Fibroblast of mammary gland (primary cell): ENCODE measurements at places on chromosomes 4 and X.
A peak's percentile ranks its signal among the peaks of the same experiment; 100 is the strongest.

DNA sequence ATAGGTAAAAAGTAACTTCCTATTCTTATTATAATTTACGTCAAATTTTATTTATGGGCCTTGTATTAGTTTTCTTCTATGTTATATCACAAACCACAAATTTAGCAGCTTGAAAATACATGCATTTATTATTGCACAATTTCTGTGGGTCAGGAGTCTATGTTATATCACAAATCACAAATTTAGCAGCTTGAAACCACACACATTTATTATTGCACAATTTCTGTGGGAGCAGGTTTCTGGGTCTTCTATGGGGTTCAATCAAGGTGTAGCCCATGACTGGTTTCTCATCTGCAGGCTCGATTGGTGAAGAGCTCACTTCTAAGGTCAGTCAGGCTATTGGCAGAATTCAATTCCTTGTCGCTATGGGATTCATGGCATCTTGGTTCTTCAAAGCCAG is 332.7 kb upstream of the HAND2 start:
- DNase-seq = no peak

- no peak for DNase-seq
Observed at GRCh38 chr4:2968381-2968780, 5.0 kb downstream of the GRK4 start.

- DNase-seq = no peak
Observed at GRCh38 chr4:123365412-123365811, 31.2 kb upstream of the SPRY1 start.

DNA sequence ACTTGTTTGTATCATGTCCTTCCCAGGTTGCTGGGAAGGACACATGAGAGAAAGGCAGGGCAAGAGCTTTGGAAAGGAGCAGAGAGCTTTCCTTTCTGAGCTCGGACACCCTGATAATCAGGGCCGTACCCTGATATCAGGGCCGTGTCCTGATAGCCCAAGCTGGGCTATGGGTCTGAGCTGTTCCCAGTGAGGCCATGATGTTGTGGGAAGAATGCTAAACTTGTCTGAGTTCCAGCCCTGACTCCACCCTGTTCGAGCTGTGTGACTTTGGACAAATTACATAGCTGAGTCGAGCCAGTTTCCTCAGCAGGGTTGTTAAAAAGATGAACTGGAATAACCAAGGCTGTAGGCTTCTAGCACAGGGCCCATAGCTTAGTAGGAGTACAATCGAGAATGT is 3.3 kb upstream of the CXCR3 start:
- peak; percentile 42 for DNase-seq

DNA sequence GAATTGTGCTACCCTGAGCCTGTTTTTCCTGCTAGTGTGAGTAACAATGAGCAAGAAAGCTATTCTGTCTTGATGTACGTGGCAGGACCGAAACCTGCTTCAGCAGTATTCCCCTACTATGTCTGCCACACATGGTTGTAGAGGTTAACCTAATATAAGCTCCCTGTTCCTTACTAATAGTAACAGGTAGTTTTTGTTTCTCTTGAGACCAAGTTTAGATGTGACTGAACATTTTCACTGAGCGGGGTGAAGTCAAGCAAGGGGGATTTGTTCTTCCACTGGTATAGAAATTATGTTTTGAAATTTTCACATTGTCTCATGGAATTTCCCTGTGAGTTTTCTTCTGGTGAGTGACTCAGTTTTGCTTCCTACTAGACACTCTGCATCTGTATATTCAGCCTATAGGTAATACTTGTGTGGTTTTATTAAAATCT is 37.3 kb downstream of the RRAGB start:
- no peak for DNase-seq

- no peak for DNase-seq
Observed at GRCh38 chrX:146887020-146887419, 72.5 kb upstream of the CXorf51A start.

DNA sequence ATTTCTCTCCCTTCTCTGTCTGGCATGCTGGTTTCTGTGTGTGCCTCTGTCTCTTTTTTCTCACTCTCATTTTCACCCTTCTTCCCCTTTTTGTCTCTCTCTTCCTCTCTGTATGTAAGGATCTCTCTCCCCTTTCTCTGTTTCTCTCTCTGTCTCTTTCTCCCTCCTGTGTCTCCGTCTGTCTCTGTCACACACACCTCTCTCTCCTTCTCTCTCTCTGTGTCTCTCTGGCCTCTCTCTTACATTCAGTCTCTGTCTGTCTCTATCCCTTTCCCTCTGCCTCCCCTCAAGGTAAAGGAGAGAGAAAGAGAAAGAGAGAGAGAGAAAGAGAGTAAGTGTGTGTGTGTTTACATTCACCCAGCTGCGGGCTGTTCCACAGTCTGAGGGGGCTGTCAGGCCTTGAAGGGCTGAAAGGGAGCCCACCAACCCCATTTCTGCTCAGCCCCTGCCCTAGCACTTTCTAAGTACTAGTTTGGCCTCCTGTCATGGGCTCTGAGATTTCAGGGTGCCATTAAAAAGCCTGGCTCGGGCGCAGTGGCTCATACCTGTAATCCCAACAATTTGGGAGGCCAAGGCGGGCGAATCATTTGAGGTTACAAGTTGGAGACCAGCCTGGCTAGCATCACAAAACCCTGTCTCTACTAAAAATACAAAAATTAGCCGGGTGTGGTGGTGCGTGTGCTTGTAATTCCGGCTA is 9.6 kb upstream of the TSPYL2 start:
- DNase-seq = no peak

DNA sequence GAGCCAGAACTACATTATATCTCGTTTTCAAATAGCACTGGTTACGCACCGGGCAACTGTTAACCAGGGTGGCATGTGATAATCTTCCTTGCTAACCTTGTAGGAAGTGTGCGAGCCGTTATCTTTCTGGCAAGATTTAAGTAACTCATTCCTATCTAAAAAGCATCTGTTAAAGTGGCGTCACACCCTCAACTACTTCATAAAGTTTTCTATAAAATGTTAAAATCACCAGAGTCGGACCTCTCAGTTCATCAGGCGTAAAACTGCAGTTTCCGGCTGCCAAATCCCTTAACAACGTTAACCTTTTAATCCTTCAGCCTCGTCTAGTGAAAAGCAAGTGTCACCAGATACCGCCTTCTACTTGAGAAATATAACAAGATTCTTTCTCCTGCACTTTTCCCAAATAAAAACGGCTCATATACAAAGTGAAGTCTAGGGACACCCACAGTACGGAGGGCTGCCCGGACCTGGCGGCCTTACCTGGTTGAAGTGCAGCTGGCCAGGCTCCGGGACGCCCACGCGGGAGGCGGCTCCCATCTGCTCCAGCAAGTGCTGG is 1.2 kb downstream of the SLC39A8 start:
- peak; percentile 4 for DNase-seq

GRCh38 chrX:124028182-124028581 is 66.7 kb downstream of the STAG2 start:
- peak; percentile 58 for DNase-seq

DNA sequence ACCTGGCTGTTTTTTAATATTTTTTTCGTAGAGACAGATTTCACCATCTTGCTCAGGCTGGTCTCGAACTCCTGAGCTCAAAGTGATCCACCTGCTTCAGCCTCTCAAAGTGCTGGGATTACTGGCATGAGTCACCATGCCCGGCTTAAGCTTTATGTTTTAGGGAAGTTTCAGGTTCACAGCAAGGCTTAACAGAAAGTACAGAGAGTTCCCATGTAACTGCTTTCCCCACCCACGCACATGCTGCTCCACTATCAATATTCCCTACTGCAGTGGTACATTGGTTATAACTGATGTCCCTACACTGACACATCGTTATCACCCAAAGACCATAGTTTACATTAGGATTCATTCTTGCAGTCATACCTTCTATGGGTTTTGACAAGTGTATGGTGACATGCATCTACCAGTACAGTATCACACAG is 62.7 kb downstream of the PRPS1 start:
- peak; percentile 60 for DNase-seq

GRCh38 chrX:33207056-33207455 is 4.3 kb downstream of the DMD start:
- DNase-seq = no peak

- no peak for DNase-seq
Observed at GRCh38 chr4:3160438-3160837, 86.0 kb downstream of the HTT start.
